Posterior vena cava (tissue), 2 donors: ENCODE measurements at places on chromosomes 3 and 15. TPM values are rescaled to one million over a fixed set of nuclear protein-coding genes. Genes with fewer than 3 reads are reported as not detected.
A peak's percentile ranks its signal among the peaks of the same experiment; 100 is the strongest.

DNA sequence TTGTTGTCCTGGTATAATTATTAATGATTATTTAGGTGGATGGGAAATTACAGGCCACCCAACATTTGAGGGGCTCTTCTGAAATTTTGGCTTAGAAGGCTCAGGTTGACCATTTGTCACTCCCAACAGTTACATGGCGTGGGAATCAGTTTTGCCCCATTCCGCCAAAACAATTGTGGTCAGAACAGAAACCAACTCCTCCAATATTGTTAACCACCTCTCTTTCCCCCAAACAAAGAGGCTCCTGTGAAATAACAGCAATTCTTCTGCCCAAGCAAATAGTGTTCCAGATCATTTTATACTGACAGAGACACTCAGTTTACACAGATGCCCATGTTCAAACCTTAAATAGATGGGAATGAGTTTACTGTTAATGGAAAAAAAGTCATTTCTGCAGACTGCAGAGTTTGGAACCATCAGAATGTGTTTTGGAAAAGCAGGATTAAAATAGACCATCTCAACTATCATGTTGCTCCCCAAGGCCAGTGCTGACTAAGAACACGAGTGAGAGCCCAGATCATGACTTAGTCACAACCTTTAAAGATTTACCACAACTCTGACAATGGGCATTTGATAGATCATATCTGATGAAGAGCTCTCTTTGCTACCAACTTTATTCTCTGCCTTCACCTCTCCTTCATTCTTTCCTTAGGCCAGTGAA lies 102.1 kb downstream of the DUT start:
- DNase-seq, result no peak

DNA sequence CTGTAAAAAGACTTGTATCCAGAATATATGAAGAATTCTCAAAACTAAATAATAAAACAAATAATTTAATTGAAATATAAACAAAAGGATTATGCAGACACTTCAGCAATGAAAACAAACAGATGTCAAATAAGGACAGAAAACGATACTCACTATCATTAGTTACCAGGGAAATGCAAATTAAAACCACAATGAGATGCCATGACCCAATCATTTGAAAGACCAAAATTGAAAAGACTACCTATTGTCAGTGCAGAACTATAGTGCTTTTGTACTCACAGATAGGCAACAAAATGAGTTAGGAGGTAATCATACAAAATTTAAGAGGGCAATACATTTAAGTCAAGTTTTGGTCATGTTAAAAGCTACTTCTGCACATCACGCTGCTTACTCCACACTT lies 31.6 kb upstream of the OR5K4 start:
- DNase-seq, result no peak

DNA sequence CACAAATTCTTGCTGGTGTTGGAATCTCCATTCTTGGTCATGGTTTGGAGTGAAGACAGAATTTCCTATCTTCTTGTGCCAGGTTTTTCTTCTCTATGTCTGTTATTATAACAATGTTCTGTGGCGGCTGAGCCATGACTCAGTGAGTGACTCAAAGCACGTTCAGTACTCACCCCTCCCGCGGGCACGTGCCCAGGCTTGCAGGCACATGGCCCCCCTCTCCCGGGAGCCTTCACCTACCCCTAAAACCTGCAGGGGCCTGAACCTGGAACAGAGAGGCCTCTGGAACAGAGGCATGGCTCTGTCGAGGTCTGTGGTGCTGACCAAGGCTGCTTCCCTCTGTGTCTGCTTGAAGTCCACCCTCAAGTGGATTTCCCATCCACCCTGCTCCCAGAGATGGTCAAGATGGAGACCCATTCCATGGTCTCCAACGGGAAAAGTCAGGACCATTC lies 27.6 kb downstream of the PLXNB1 start:
- peak; percentile 98 for DNase-seq

GRCh38 chr3:101632586-101632985 lies 44.3 kb downstream of the ZBTB11 start:
- DNase-seq, result peak; percentile 23

DNA sequence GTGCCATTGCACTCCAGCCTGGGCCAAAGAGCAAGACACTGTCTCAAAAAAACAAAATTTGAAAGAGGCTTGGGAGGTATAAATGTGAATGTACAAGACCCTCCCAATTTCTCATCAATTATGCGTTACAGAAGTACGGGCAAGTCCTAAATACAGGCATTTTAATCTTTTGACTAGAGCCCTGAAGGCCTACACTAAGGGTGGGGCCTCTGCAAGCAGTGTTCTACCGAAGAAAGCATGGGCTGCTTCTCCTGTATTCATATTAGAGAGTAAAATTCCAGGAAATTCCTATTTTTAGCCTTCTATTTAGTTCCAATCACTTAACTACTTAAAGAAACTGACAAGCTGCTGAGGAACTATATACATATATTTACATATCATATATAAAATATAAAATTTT lies 25.7 kb downstream of the PBRM1 start:
- no peak for DNase-seq

GRCh38 chr3:135191708-135192107 lies 396.6 kb downstream of the EPHB1 start:
- DNase-seq, result no peak

DNA sequence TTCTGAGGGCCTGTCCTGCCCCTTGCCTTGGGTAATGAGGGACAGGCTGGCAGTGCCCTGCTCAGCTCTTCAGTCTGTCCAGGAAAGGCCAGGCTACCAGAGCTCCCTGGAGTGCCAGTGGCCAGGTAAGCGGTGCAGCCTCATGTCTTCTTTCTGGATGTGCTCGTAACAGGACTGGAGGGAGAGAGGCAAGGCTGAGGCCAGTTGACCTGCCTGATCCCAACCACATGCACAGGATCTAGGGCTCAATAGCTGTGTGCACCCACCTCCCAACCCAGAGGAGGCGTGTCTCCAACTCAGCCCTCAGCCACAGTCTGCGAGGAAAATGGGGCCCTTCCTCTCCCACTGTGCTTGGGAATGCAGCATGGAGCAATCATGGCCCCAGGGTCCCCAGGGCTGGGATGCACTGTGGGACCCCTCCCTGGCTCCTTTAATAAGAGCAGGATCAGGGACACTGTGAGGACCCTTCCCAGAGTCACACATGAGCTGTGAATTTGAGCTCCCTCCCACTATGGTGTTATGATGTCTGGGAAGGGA lies 22.5 kb downstream of the ALS2CL start:
- peak; percentile 68 for DNase-seq

- DNase-seq, result no peak
Measured at GRCh38 chr3:104273046-104273649, 1093.6 kb upstream of the ALCAM start.

GRCh38 chr15:71288348-71288955 lies 173.2 kb downstream of the THSD4 start:
- DNase-seq, result no peak

GRCh38 chr15:83734487-83734886 lies 80.6 kb downstream of the ADAMTSL3 start:
- no peak for DNase-seq

GRCh38 chr3:3586843-3587646 lies 212.2 kb upstream of the LRRN1 start:
- DNase-seq, result no peak

DNA sequence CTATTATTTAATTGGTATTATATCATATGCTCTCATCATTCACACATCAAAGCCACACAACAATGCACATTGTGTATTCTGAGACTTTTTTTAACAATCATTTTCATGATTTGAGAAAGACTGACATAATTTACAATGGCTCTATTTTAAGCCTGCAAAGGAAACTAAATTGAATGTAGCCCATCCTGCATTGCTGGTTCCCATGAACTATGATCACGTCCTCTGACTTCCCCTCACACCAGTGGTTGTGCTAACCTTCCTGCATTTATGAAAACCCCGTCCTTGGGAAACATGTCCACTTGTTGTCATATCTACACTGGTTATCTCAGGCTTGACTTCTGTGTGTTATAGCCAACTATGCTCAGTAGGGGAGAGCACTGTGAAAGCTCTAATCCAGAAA lies 546.2 kb downstream of the MECOM start:
- DNase-seq, result no peak

GRCh38 chr15:92803852-92804609 lies 96.1 kb upstream of the CHD2 start:
- DNase-seq, result peak; percentile 91

DNA sequence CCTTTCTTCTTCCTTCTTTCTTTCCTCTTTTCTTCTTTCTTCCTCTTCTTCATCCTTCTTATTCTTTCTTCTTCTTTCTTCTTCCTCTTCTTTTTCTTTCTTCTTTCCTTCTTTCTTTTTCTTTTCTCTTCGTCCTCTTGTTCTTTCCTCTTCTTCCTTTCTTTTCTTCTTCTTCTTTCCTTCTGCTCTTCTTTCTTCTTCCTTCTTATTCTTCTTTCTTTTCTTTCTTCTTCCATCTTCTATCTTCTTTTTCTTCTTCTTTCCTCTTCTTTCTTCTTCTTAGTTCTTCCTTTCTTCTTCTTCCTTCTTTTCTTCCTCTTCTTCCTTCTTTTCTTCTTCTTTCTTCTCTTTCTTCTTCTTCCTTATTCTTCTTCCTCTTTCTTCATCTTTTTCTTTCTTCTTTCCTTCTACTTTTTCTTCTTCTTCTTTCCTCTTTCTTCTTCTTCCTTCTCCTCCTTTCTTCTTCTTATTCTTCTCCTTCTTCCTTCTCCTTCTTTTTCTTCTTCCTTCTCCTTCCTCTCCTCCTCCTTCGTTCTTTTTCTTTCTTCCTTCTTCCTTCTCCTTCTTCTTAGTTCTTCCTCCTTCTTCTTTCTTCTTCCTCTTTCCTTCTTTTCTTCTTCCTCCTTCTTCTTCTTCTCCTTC lies 37.8 kb downstream of the SPG21 start:
- no peak for DNase-seq

- no peak for DNase-seq
Measured at GRCh38 chr3:155292133-155292532, 1.4 kb downstream of the STRIT1 start.

DNA sequence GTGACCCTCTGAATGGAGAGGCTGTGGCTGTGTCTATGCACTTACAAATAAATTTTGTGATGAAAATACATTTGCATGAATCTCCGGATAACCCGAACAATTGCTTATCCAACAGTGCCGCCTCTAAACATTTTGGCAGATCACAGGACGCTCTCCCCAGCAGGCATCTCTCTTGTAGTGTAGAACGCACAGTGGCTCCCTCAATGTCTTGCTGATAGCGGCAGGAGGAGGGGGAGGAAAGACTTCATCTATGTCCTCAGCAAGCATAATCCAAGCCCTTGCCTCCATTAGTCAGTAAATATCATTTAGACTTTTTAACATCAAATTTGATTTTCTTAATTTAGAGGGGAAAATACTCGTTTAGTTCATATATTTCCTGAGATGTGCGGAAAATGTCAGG lies 318.1 kb upstream of the IGF1R start:
- no peak for DNase-seq

DNA sequence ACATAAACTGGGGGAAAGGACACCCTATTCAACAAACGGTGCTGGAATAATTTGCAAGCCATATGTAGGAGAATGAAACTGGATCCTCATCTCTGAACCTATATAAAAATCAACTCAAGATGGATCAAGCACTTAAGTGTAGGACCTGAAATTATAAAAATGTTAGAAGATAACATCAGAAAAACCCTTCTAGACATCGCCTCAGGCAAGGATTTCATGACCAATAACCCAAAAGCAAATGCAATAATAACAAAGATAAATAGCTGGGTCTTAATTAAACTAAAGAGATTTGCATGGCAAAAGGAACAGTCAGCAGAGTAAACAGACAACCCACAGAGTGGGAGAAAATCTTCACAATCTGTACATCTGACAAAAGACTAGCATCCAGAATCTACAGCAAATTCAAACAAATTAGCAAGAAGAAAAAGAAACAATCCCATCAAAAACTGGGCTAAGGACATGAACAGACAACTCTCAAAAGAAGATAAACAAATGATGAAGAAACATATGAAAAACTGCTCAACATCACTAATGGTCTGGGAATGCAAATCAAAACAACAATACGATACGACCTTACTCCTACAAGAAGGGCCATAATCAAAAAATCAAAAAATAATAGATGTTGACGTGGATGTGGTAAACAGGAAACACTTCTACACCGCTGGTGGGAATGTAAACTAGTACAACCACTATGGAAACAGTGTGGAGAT lies 408.7 kb downstream of the CNTN6 start:
- no peak for DNase-seq

GRCh38 chr15:61051569-61052031 lies 177.5 kb downstream of the RORA start:
- no peak for DNase-seq

- no peak for DNase-seq
Measured at GRCh38 chr15:42549032-42549491, 424 bp downstream of the HAUS2 start.

DNA sequence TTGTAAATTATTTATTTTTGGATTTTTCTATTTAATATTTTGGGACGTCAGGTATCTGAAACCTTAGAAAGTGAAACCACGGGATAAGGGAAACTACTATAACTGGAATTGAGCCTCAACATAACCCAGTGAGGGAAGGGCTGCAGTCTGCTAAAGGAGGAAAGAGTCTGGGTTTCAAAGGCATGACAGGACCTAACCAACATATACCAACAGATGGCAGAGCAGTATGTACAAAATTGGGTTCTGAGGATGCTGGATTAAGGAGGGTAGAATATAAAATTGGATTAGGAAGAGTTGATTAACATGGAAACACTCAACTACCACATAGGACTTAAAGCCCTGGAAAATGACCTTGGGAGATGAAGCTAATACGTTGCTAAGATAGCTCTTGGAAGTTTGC lies 603.5 kb downstream of the MECOM start:
- no peak for DNase-seq

DNA sequence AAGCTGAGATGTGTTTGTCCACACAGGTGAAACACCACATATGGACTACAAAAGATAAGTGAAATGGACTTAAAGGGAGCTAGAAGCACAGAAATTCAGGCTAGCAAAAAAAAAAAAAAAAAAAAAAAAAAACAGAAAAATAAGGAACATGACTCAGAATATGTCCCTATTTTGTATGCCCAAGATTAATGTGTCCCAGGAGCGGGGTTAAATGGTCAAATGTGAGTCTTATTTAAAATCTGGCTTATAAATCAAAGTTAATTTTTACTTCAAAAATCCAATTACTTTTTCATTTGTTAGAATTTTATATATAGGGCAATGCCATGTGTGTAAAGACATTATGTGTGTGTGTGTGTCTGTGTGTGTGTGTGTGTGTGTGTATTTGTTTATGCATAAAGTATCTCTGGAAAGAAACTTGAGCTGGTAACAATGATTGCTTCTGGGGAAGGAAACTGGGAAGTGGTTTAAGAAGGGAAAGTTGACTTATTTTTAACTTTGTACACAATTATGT lies 986.5 kb downstream of the ROBO2 start:
- DNase-seq, result no peak

- DNase-seq, result peak; percentile 62
Measured at GRCh38 chr3:38551026-38551832, 55.1 kb downstream of the EXOG start.

- no peak for DNase-seq
Measured at GRCh38 chr3:127106053-127106452, 86.9 kb upstream of the PRR23E start.

SLC7A14 gene
- total RNA-seq, result 0.05 TPM

ZNF501 gene
- total RNA-seq, result 8.1 TPM

TIGIT gene
- 0.48 TPM for total RNA-seq

SERINC4 gene
- total RNA-seq, result not detected

RAB7A gene
- 207 TPM for total RNA-seq

SCAMP5 gene
- total RNA-seq, result 2.4 TPM

TGM4 gene
- total RNA-seq, result not detected

GOLGA8R gene
- total RNA-seq, result 3.4 TPM

SLCO2A1 gene
- 87.8 TPM for total RNA-seq

REC114 gene
- not detected for total RNA-seq

PRSS50 gene
- total RNA-seq, result not detected

RTP1 gene
- not detected for total RNA-seq

LMLN gene
- 7.3 TPM for total RNA-seq

CATSPER2 gene
- 3.1 TPM for total RNA-seq

CCDC54 gene
- total RNA-seq, result not detected

SLC22A13 gene
- total RNA-seq, result 0.32 TPM
